ENCODE measurements at places on chromosomes 4 and X.

- DNase-seq = peak; percentile 88
These were observed 215.2 kb upstream of the PSAPL1 start for GRCh38 chr4:7649741-7650531.

GRCh38 chr4:105265689-105266088 is 119.0 kb downstream of the TET2 start:
- DNase-seq = no peak

GRCh38 chr4:110621328-110621812 is 1.5 kb downstream of the PITX2 start:
- DNase-seq = no peak

- DNase-seq = peak; percentile 48
These were observed 4.7 kb downstream of the HS3ST1 start for GRCh38 chr4:11424000-11424399.

DNA sequence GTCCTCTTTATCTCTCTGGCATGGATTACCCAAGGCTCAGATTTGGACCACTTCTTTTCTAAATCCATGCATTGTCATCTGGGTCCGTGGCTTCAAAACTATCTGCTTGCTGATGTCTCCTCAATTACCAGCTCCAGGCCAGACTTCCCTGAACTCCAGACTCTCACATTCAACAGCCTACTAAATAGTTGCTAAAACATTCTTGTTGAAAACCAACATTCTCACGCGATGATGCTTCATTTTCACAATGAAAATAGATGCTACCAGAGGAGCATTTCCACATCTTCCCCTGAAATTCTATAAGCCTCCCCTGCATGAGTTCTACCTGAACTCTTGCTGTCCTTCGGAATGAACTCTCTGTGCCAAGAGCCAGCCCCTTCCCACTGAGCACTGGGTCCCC is 5.2 kb upstream of the TLR6 start:
- DNase-seq = no peak

DNA sequence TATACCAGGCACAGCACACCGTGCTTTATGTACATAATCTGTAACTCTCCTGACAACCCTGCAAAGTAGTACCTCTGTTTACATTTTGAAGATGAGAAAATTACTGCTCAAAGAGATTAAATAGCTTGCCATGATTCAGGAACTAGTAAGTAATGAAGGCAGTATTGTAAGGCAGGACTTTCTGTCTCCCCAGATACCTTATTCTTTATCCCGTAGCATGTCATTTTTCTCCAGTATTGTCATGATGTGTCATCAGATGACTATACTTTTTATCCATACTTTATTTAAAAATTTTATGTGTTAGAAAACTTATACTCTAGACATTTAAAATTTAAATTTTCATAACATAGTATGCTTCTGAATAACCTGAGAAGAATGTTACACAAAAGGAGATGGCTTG is 188.3 kb upstream of the NUDT6 start:
- DNase-seq = no peak

DNA sequence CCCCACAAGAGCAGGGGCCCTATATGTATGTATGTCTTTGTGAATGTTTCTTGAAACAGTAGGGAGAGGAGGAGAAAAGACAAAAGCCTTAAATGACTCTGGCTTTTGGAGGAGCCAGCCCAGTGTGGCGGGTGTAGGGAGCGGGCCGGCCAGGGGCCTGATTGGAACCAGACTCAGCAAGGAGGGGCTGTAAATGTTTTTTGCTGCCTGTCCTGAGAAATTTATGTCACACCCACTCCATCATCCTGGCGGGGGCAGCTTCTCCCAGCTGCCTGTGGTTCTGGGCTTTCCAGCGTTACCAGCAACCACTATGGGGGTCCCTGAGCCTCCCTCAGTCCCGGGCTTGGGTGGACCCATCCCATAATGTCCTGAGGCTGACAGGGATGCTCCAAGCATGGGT is 130.8 kb downstream of the PJA1 start:
- DNase-seq = no peak

DNA sequence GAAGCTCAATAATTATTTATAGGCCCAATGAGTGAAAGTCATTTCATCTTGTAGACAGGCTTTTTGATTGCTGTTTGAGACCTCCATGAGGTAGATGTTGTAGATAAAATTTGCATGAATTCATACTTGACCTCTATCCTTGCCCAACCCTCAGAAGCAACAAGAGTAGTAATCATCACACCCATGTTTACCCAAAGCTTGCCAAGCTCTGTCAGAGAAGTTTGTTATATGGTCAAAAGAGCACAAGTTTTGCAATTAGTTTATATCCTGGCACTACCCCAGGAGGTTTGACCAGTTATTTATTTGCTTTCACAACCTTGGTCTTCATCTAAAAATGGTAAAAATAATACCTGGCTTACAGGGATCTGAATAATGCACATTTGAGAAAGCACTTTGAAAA is 20.7 kb downstream of the ADH7 start:
- DNase-seq = no peak

DNA sequence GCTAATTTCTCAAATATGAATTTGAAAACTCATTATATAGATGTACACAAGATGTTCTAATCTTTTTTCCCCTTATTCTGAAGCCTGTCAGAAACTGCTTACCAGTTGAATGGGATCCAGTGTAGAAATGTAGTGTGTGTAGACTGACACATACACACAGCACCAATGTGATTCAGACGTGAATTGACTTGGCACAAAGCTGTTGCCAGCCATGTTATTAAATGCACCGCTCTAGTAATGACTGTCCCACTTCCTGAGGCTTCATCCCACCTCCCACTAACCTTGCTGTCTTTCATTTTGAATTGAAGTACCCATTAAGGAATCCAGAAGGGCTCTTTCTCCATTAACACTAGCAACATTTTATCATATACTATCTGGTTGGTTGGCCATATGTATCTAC is 146.6 kb downstream of the PPA2 start:
- no peak for DNase-seq

DNA sequence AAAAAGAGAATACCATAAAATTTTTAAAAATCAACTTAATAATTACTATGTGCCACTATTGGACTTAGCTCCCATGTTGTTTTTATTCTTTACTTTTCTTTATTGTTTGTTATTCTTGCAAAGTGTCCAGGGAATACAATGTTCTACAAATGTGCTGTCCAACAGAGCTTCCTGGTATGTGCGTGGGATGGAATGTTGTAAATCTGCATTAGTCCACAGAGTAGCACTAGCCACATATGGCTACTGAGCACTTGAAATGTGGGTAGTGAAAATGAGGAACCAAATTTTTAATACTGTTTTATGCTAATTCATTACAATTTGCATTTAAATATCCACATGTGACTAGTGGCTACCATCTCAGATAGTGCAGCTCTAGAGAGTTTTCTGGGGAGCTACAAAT is 14.3 kb upstream of the CORIN start:
- DNase-seq = peak; percentile 15

DNA sequence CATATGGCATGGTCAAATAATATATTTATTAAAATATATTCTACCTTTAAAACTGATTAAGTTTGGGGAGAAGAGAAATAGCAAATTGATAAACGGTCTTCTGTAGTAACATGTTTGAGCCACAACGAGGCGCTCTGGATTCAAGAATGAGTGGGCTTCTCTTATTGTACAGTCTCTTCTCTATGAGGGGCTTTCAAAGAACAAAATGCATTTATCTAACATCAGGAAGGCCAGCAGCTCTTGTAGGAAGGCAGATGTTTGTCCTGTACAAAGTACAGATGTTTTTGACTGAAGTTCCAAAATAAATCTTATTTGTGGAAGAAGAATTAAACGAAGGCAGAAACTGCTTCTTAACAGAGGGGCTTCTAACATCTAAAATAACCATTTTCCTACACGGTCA is 153.6 kb downstream of the RASL11B start:
- DNase-seq = peak; percentile 51

DNA sequence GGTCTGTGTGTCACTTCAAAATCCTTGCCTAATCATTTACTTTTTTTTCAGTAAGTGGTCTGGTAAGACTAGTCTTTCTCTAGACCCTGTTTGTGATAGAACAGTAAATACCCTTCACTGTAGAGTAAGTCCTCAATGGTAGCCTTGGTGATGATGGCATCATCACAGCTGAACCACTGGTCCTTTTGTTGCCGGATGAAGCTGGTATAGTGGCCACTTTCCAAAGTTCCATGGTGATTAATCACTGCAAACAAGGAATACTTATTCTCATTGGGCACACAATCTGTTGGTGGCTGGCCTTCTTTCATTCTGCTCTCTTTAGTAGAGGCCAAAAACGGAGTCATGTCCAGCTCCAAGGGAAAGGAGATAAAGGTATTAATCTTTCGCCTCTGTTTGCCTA is 2.9 kb downstream of the USP51 start:
- DNase-seq = no peak

DNA sequence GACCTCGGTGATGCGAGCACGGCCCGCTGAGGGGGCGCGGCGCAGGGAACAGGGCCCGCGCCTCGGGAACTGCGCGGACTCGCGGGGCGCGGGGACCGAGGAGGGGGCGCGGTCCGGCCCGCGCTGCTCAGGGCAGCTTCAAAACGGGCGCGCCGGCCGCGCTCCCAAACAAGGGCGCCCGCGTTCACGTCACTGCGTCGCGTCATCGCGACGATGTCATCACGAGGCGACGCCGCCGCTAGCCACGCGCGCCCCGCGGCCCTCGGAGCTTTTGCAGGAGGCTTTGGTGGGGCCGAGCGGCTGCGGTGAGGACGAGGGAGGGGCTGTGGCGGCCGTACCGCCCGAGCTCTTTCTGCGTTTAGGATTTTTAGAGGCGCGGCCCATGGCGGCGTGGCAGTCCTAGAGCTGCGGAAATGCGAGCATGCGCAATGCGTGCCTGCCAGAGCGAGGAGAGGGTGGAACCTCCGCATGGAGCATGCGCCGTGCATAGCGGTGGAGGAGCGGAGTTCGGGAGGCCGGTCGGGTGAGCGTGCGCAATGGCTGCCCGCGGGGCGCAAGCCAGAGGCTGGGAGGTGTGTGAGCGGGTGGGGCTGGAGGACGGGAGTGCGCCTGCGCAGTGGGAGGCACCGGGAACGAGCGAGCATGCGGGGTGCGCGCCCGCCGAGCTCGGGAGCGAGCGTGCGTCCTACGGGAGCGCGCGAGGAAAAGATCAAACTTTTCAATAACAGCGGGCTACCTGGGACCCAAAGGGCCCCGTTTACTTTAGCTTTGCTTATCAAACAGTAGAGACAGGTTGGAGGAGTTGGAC is at the start of gene PPP2R3B:
Gene PPP2R3B, minus strand, starts transcription at position 140 of the 808 bp plus-strand sequence. CDS start 216 bp downstream, outside the sequence.
- peak; percentile 100 for DNase-seq

DNA sequence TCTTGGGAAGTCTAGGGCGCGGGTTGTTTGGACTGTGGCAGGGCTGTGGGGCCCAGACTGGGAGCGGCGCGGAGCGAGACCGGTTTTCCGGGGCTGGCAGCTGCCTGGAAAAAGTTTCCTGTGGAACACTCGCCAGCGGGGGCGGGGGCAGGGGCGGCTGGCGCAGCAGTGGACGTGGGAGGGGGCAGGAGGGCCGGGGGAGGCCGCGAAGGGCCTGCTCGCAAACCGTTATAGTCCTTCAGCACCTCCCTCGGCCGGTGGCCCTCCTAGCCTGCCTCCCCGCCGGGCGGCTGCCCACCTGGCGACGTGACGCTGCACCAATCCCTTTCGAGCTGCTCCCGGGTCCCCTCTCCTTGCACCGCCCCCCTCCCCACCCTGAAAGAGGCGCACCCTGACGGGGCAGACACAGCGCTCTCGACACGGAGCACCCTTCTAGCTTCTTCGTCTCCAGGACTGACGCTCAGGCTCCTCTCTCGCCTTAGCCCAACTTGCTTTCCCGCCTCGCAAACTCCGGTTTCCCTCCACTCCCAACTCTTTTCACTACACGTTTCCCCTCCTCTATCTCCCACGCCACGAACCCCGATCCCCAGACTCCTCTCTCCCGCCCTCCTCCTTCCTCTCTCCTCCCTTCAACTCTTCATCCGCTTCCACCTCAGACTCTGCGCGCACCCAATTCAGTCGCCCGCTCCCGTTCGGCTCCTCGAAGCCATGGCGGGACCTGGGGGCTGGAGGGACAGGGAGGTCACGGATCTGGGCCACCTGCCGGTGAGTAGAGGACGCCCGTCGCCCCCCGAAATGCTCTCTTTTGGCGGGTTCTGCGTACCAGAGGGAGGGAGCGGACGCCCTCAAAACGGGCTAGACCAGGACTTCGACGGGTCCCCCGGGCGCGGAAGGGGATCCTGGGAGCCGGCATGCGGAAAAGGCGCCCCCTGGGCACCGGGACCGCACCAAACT is at the start of gene NRK:
Gene NRK, plus strand, starts transcription at position 402 of the 954 bp plus-strand sequence. Its CDS starts 307 bp downstream, at position 709.
- DNase-seq = no peak

GRCh38 chr4:53592122-53592521 is 836 bp upstream of the LNX1 start:
- no peak for DNase-seq

- no peak for DNase-seq
These were observed 1812.1 kb upstream of the ADGRL3 start for GRCh38 chr4:59387759-59388758.

DNA sequence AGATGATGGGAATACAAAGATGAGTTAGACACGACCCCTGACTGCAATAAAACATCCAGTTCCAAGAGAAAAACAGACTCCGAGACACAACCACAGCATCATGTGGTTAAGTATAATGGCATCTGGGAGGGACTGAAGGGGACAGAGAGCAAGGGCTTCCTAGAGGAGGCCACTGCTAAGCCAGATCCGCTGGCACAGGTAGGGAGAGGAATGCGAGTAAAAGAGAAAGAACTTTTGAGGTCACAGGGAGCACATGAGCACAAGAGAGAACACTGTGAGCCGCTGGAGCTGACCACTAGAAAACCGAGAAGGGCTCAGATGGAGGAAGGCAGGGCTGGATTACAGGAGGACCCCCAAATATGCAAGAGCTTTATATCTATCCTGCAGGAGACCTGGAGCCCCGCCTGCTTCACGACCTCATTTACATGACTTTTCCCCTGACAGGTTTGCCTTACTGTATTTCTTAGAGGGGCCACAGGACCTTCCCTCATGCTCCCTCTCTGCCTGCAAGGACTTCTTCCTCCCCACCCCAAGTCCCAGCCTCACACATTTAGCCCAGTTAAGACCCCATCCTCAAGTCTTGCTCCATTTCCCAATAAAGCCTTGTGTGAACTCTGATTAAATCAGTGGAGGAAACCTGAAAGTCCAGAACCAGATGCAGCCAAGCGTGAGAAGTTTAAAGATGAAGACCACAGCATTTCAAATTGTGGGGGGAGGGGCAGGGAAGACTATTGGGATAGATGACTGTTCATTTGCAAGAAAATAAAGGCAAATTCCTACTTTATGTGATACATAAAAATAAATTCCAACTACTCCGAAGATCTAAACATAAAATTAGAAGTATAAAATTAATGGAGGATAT is 29.6 kb downstream of the MFAP3L start:
- DNase-seq = no peak

DNA sequence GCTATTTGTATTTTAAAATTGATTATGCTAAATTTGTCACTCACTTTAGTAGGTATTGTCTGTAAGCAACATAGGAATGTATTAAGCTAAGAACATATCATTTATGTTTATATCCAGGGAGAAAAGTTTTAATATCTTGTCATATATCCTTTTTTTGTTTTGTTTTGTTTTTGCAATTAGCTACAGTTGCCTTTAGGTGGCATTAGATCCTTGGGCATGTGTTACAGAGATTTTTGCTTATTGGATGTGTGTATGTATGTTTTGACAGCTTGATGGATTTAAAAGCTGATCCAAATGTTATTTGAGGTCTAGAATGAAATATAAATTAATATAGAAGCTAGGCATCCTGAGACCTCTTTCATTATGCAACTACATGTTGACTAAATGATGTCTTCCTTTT is 36.1 kb upstream of the OTUD4 start:
- peak; percentile 34 for DNase-seq
